ENCODE measurements at places on chromosomes 7 and 10.

DNA sequence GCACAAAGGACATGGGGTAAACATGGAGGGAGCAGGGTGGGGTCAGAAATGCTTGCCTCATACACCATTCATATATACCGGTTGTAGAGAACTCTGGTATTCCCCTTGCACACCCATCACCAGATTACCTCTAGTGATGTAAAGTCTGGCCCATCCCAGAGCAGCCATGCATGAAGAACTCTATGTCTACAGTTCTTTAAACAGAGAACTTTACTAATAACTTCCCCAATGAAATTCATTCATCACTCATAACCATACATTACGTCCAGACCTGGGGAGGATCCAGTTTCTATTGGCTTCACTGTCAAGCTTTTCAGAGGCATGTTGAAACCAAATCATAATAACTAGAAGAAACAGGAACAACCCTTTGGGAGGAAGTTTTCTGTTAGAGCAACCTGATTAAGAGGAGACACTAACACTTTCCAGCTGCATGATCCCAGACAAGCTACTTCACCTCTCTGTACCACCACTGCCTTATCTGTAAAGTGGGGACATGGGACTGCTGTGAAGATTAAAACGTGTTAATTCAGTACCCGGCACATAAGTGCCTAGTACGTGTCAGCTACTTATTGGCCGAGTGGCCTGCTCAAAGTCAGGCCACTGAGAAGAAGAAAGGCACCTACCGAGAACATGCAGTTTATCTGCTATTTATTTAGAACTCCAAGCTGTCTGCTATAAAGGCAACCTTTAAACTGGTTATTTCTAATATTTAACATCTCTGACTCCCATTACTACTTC lies 59.7 kb downstream of the IGF2BP3 start:
- no peak for DNase-seq

GRCh38 chr10:80498833-80499741 lies 38.6 kb upstream of the SH2D4B start:
- DNase-seq, result peak; percentile 83

- DNase-seq, result no peak
Measured at GRCh38 chr7:66070222-66070621, 5.4 kb upstream of the ASL start.

- no peak for DNase-seq
Measured at GRCh38 chr7:31828520-31828919, 141.5 kb downstream of the PPP1R17 start.

GRCh38 chr7:50446542-50446960 lies 3.6 kb downstream of the FIGNL1 start:
- peak; percentile 46 for DNase-seq

GRCh38 chr10:125779403-125780327 lies 4.0 kb upstream of the MMP21 start:
- no peak for DNase-seq

DNA sequence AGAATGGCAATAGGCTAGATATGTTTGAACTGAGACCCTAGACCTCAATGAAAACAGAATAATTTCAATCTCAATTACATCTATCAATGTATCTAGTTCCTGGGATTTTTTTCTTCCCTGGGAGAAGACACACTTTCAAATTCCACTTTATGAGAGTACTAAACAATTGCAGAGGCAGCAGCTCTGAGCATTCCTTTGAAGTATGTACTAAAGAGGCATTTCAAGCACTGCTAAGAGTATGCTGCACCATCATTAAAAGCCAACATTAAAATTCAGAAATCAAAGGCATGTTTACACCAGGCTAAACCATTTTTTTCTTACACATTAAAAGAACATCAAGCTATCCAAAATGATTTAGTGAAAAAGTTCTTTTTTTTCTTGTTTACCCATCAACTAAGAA lies 297.9 kb upstream of the CACNA2D1 start:
- DNase-seq, result no peak

DNA sequence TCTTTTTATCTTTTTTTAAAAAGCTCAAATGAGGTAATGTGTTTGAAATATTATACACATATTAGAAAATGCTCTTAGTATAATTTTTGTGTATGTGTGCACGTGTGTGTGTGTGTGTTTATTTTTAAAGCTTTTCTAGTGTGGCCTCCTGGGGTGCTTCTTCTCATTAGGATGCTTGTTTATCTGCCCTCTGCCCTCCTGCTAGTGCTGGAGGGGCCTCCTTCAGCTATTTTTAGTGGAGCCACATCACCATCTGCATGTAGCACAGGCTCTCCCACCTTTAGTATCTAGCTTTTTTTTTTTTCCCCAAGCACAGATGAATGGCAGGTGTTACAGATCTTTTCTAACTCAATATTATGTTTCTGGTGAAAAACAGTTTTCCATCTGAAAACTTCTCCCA lies 155.7 kb upstream of the TMEM229A start:
- no peak for DNase-seq

DNA sequence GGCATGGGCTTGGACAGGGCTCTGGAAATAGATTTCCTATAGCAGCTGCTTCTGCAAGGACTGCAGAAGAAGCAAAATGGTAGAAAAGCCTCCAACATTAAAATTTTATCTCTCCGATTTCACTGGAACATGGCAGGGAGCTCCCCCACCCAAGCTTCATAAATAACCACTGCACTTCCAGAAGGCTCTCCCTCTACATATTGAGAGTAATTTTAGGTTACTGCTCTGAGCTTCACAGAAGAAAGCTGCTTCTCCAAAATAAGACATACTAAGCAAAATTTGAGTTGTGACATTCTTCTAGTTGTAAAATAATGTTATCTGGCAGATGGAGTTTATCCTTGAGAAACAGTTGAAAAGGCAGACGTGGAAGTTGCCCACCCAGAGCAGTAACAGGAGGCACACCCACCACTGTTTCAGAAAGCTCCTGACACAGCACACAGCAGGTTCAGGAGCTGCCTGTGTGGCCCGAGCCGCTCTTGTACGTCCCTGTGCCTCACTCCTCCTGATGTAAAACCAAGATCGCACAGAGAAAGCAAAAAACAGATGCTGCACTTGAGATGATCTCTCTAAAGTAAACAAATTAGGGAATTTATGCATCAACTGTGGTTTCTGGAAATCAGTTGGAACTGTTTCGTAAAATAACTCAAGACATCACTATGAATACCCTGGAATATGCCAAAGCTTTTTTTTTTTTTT lies 621.0 kb downstream of the PARD3 start:
- DNase-seq, result no peak

DNA sequence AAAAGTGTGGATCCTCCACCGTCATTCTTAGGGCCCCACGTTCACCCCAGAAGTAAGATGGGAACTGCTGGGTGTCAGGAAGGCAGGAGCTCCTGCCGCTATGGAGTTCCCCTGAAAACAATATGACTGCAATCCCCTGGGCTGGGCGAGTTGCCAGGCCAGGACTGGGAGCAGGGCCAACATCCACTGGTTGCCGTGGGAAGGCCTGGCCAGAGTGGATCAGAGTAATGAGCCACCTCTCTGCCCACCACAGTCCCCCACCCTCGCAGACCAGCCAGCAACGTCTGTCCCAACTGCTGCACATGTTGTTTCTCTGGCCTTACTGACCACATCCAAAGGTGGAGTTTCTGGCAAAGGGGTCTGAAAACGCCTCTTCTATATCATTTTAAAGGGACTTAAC lies 86.6 kb downstream of the STRA8 start:
- DNase-seq, result no peak

DNA sequence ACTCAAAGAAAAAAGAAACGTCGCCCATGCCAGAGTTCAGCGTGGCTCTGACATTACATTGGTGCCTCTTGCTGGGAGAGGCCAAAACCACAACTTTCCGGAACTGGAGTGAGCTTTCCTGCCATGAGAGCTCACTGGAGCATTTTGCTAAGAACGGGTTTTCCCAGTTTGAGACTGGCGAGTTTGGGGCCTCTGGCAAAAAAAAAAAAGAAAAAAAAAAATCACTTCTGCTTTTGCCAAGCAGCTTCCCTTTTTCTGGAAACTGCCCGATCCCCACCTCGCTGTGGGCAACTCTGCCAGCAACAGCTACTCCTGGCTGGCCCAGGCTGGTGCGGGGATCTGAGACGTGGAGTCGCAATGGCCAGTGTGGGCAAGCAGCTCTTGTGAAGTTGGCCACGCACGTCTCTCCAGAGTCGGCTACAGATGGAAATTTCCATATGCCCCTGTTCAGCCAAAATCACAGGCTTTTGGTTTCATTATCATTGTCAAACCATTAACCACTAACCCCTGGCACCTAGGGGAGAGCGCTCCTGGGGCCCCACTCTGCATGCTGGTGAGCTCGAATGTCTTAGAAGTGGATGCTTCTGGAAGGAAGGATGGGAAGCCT lies 25.7 kb downstream of the PRKAG2 start:
- peak; percentile 62 for DNase-seq

- DNase-seq, result no peak
Measured at GRCh38 chr7:128880791-128881457, 18.3 kb downstream of the ATP6V1F start.

DNA sequence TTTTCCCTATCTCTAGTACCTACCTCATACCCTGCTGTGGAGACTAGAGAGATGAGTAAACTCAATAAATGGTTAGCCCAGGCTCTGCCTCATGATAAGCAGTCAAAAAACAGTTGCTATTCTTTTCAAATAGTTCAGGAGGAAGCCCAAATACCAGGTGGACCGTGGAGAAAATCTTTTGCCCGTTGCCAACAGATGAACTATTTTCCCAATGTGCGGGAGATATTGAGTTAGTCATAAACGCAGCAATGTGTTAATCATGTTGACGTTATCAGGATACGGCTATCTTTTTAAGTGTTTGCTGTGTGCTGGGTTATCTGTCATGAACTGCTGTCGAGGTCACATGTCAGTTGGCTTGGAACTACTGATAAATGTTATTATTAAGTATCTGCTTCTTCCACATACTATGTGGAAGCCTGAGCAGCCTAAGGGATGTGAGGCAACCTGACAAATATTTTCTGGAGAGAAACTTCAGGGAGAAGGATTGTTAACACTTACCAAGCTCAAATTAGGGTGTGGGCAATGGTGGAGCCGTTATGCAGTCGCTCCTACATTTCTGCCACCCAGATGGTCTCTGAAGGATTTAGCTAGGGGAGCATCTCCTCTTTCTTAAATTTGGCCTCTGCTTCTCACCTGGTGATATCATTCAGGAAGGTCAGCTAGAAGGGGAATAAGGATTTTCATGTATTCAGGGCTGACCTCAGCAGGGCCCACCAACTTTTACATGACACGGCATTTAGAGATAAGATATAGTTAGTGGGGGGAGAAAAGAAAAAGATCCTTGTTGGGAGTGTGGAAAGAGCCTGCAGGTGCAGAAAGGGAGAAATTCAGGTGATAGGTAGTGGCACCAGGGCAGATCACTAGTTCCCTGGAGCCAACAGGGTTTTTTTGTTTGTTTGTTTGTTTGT lies 33.5 kb upstream of the SLC26A3 start:
- no peak for DNase-seq

- no peak for DNase-seq
Measured at GRCh38 chr7:143958781-143959180, 4.1 kb downstream of the OR2F1 start.

DNA sequence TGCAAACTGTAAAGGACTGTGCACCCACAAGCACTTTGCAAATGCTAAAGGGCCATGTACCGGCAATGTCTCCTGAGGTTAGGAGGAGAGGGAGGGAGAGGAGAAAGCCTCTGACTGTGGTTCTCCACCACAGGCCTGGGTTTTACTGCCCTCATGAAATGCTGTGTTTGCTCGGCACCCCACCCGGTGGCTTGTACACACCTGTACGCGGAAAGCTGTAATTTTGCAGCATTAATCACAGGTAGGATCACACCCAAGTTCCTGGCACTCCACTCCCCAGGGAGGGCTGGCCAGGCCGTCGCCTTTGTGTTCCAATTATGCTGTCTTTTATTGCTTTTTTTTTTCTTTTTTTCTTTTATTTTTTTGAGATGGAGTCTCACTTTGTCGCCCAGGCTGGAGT lies 78.5 kb upstream of the MYL10 start:
- DNase-seq, result no peak

DNA sequence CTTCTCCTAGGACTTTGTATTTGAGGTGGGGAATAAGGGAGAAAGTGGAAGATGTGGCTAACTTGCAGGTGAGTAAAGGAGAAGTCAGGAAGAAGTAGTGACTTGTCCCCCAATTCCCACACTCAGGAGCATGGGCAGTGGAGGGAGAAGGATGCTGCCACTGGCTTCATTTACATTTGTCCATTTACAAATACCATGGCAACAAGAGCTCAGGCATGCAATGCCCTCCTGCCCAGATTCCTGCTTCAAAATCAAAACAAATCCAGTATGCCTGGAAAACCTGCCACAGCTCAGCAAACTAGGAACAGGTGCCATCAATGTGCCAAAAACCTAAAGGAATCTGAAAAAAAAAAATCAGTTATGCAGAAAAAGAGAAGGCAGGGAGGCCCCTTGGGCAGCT lies 139.9 kb downstream of the KCNMA1 start:
- DNase-seq, result no peak

GRCh38 chr10:123331438-123331837 lies 177.2 kb downstream of the BUB3 start:
- no peak for DNase-seq

- DNase-seq, result no peak
Measured at GRCh38 chr10:133257489-133258065, 19.1 kb downstream of the ADAM8 start.

DNA sequence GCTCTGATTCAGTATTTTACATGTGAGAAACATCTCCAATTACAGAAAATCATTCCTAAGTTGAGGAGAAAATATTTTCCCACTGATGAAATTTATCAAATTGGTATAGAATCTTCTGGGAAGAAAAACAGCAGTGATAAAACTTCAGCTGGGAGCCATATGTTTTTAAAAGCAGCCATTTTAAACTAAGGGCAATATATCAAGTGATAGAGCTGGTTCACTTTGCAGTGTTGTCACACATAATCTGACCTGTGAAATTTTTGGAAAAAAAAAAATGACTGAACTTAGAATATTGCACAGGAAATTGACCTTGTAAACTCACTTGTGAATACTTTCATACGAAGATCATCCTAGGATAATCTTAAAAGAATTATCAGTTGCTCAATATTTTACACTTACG lies 10.5 kb upstream of the EZH2 start:
- no peak for DNase-seq

GRCh38 chr7:82263920-82264782 lies 179.4 kb downstream of the CACNA2D1 start:
- DNase-seq, result no peak

DNA sequence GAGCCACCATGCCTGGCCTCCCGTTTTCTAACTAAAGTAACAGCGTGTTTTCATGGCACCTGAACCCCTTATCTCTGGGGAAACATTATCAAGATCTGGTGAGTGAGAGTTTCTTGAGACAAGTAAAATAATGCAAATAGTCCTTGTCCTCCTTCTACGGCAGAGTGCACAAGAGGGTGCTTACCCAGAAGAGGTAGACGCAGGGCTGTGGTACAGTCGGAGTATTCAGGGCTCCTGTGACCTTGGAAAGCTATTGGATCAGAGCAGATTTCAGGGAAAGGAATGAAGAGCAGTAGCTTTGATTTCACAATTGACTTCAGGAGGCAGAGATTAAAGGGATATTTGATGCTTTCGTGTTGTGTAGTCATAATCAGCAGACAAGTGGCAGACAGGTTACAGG lies 269.1 kb downstream of the ZNF248 start:
- no peak for DNase-seq

- no peak for DNase-seq
Measured at GRCh38 chr7:99619571-99620130, 2.9 kb downstream of the ZSCAN25 start.

GRCh38 chr7:24656608-24657007 lies 83.4 kb downstream of the PALS2 start:
- DNase-seq, result no peak

- DNase-seq, result no peak
Measured at GRCh38 chr10:121553511-121554264, 44.6 kb downstream of the FGFR2 start.

- DNase-seq, result no peak
Measured at GRCh38 chr7:28440055-28440601, 27.8 kb downstream of the CREB5 start.
